Activated naive CD4-positive, alpha-beta T cell treated with anti-CD3 and anti-CD28 coated beads, Interleukin-2, amount 10 ng/mL, durations not matched to agents 7 days and 5 days (primary cell): ENCODE measurements at places on chromosomes 13 and 19.

GRCh38 chr19:38253788-38254187 lies 2.4 kb downstream of the PPP1R14A start:
- no peak for DNase-seq

- no peak for DNase-seq
Measured at GRCh38 chr19:33957804-33958203, 161.1 kb downstream of the KCTD15 start.

DNA sequence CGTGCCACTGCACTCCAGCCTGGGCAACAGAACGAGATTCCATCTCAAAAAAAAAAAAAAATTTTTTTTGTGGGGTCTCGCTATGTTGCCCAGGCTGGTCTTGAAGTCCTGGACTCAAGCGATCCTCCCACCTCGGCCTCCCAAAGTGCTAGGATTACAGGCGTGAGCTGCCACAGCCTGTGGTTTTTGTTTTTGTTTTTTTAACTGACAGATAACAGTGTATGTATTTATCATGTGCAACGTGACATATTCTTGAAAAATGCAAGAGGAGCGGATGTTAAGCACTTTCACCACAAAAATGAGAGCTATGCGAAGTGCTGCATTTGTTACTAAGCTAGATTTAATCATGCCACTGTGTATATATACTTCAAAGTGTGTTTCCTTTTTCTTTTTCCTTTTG lies 49.0 kb downstream of the ARHGEF18 start:
- DNase-seq = no peak

- no peak for DNase-seq
Measured at GRCh38 chr13:109204252-109204651, 574.8 kb downstream of the MYO16 start.

DNA sequence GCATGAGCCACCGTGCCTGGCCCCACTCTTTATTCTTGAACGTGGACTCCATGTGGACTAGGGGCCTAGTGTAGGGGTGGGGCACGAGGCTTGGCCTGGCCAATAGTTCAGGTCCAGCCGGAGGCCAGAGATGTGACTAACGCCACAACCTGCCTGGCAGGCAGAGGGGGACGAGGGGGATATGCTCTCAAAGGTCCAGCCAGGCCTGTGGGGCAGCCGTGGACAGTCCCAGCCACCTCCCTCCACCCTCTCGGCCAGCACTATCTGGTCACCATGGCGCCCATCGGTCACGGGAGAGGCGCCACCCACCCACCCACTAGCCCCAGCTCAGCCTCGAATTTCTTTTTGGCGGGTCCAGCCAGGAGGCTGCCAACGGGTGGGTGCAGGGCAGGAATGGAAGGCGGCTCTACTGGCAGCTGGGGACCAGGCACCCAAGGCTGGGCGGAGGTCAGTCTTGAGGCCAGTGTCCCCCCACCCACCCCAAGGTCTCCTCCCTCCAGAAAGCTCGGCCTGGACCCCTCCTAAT lies 2.2 kb upstream of the CERS1 start:
- DNase-seq = no peak

DNA sequence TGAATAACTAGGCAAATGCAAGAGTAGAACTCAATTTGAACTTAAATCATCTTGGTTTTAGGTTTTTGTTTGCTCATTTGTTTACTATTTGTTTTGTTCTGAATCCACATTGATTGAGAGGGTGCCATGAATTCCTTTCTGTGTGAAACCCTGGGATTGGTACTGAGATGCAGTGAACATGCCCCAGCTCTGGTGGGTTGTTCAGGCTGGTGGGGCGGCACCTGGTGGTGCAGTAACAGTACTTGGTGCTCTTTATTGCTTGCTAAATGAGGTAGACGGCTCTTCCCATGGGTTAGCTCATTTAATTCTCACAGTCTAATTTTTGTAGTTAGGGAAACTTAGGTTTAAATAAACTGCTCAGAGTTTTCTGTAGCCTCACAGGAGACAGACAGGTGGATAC lies 48.4 kb downstream of the WASF3 start:
- DNase-seq = no peak

GRCh38 chr13:92804926-92805325 lies 421.7 kb upstream of the GPC6 start:
- no peak for DNase-seq
